ENCODE measurements at places on chromosomes 3 and 15. TPM values are rescaled to one million over a fixed set of nuclear protein-coding genes. Genes with fewer than 3 reads are reported as not detected.
A peak's percentile ranks its signal among the peaks of the same experiment; 100 is the strongest.

DNA sequence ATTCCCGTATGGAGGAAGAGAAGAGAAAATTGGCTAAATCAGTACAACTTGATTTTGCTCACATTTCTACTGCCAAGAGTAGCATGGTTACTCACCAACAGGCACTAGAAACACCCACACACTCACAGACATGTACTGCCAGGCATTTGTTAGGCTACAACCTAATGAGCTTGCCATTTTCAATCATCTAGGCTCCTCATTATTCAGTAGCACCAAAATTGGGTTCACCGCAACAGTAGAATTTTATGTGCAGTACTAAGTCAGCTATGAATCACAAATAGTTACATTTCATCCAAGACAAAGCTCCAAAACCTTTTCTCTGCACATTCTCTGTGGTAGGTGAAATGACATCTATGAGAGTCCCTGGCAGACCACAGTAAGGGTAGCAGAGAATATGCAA, 15.0 kb upstream of the THUMPD3 start:
- H3K27ac ChIP-seq = no peak overlapping the region
- no peak overlapping the region for H3K4me3 ChIP-seq
- DNase-seq = no peak
- no peaks in the 10 kb centered on the region for H3K27me3 ChIP-seq

DNA sequence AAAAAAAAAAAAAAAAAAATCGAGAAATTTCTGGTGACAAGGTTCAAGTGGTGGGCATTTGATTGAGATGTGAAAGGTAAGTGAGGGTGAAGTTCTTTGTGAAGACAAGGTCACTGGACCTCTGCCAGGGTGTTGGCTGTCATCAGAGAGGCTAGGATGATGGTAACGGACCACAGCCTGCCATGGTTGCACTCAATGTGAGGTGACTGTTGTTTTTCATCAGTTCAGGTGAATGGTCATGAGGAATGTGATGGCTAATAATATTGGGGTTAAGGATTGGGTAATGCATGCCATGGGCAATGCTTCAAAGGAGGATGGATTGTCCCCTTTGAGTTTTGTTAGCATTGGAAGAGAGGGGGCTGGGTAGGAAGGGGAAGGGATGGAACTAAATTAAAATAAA, 4.3 kb upstream of the ALPK3 start:
- H3K36me3 ChIP-seq = peaks cover 3% of the 10 kb centered on the region
- no peak overlapping the region for H3K4me3 ChIP-seq
- DNase-seq = no peak
- H3K27me3 ChIP-seq = peaks cover 21% of the 10 kb centered on the region

- no peak overlapping the region for H3K27ac ChIP-seq
- DNase-seq = no peak
- H3K4me1 ChIP-seq = no peaks in the 10 kb centered on the region
- H3K27me3 ChIP-seq = peaks cover 4% of the 10 kb centered on the region
- no peak overlapping the region for H3K4me3 ChIP-seq
- H3K36me3 ChIP-seq = no peaks in the 10 kb centered on the region
These were observed 29.4 kb downstream of the PGPEP1L start for GRCh38 chr15:98978153-98978552.

DNA sequence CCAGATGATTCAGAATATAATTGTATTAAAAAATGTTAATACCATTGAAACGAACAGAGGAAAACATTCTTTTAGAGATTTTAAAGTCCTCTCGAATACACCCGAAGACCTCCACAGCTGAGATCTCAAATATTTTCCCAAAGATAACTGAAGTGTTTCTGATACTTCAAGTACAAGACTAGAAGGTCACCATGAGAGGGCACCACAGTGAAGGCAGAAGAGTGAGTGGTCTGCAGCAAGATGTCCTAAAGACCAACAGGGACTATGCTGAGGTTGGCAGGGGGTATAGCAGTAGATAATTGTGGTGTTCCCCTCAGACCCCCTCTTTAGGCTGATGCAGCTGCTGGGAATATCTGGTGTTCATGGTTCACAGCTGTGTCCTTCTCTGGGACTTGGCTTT, 156.5 kb downstream of the PDCD6IP start:
- peaks cover 20% of the 10 kb centered on the region for H3K27me3 ChIP-seq
- no peak overlapping the region for H3K27ac ChIP-seq
- H3K4me1 ChIP-seq = no peaks in the 10 kb centered on the region
- DNase-seq = no peak

DNA sequence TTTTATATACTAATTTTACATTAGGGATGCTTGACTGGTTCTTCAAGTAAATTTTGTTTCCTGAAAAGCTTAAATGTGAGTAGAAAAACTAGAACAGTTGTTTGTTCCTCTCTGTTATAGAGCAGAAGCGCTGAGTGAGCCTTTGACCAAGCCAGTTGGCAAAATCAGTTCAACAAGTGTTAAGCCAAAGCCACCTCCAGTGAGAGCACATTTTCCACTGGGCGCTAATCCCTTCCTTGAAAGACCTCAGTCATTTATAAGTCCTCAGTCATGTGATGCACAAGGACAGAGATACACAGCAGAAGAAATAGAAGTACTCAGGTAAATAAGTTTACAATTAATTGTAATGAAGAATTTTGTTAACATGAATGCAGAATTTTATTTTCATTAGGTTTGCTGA, 14.6 kb downstream of the CAPN7 start:
- peaks cover 10% of the 10 kb centered on the region for H3K36me3 ChIP-seq
- no peak overlapping the region for H3K4me3 ChIP-seq
- peaks cover 5% of the 10 kb centered on the region for H3K4me1 ChIP-seq
- no peaks in the 10 kb centered on the region for H3K27me3 ChIP-seq
- no peak for DNase-seq

DNA sequence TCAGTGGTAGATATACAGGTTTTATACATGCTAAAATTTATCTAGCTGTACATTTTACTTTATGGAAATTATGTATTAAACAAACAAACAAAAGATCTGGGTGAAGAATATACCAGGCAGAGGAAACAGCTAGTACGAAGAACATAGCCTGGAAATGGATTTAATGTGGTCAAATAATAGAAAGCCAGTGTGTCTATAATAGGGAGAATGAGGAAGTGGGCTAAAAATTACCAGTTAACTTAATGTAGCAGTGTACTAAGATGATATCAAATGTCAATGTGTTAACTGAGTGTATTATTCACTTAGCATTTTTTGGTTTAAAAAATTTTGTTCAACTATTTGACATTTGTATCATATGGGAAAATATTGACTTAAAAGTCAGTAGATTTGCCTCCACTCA, 22.8 kb upstream of the SLC15A2 start:
- no peak overlapping the region for H3K27ac ChIP-seq
- no peak overlapping the region for H3K4me3 ChIP-seq
- no peak for DNase-seq
- H3K4me1 ChIP-seq = no peaks in the 10 kb centered on the region
- H3K36me3 ChIP-seq = peaks cover 6% of the 10 kb centered on the region
- H3K27me3 ChIP-seq = no peaks in the 10 kb centered on the region

DNA sequence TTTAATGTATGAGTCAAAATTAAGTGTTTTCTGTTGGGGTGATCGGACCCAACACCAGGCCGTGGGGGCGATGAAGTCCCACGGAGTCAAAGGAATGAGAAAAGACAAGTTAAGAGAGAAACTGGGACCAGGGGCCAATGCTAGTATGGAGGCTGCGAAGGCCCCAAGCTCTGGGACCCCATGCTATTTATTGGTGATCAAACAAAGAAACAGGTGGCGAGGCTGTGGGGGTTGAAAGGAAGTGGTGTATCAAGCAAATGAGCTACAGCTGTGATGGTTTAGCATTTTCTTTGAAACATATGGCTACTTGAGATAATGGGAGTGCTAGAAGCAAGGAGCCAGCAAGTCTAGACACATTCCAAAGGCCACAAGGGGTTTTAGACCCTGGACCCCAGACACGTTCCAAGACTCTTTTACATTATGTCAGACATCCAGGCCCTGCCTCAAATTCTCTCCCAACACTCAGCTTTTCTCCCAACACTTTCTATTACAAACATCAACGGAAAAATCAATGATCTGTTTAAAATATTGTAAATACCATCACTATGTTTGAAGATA, 56.0 kb upstream of the SNRPN start:
- no peak overlapping the region for H3K4me3 ChIP-seq
- H3K36me3 ChIP-seq = no peaks in the 10 kb centered on the region
- H3K4me1 ChIP-seq = no peaks in the 10 kb centered on the region
- H3K27ac ChIP-seq = no peak overlapping the region
- no peaks in the 10 kb centered on the region for H3K27me3 ChIP-seq

GRCh38 chr3:53812434-53812833, 33.8 kb downstream of the CHDH start:
- no peaks in the 10 kb centered on the region for H3K36me3 ChIP-seq
- no peak for DNase-seq
- H3K27ac ChIP-seq = no peak overlapping the region
- no peaks in the 10 kb centered on the region for H3K4me1 ChIP-seq
- H3K27me3 ChIP-seq = peaks cover 12% of the 10 kb centered on the region

DNA sequence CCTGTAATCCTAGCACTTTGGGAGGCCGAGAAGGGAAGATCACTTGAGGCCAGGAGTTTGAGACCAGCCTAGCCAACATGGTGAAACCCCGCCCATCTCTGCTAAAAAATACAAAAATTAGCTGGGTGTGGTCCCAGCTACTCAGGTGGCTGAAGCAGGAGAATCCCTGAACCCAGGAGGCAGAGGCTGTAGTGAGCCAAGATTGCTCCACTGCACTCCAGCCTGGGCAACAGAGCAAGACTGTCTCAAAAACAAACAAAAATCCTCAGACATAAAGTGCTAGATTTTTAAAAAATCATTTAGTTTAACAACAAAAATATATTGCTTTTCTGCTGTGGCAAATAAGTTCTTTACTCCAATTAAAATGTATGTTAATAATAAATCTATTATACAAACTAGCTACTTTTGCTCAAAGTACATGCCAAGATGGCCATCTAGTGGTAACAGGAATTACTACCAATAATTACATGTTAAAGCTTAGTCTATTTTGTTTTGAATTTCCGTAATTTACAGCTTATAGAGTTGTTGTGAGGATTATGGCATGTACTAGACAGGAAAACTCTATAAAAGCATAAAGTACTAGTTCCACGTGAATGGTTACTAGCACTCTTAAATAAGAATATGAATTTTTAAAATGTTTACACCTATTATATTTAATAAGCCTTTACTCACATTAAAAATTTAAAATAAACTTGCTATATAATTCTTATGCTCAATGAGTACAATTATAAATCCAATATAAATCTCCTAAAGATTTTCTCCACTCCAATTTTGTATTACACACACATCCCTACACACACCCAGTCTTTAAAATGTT, 39.0 kb downstream of the GABPB1 start:
- no peak for DNase-seq
- H3K4me3 ChIP-seq = no peak overlapping the region

DNA sequence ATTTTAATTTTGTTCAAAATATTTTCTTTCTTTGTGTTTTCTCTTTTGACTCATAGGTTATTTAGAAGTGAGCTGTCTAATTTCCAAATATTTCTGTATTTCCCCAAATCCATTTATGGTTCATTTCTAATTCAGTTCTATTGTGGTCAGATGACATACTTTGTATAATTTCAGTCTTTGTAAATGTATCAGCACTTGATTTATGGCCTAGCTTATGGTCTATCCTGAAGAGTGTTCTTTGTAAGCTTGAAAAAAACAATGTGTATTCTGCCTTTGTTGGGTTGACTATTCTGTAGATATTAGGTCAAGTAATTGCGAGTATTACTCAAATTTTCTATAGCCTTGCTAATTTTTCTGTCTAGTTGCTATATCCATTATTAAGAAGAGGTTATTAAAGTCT, 311.2 kb downstream of the OCA2 start:
- no peak overlapping the region for H3K4me3 ChIP-seq
- no peaks in the 10 kb centered on the region for H3K4me1 ChIP-seq
- H3K27ac ChIP-seq = no peak overlapping the region
- no peaks in the 10 kb centered on the region for H3K27me3 ChIP-seq
- no peaks in the 10 kb centered on the region for H3K36me3 ChIP-seq

DNA sequence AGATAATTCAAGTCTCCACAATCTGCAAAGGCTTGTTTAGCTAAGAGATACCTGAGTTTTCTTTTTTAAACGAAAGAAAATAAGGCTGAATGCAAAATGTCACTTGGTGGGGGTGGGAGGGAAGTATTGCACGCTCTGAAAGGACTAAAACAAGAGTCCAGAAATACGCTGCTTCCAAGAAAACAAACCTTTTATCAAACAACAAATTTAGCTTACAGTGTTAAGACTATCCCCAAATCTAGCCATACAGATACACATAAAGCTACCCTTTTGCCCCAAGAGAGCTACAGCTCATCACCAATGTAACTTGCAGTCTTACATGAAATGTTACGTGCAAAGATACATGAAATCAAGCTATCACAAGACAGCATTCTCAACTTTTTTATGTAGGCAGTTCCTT, 522.5 kb downstream of the FOXP1 start:
- peaks cover 47% of the 10 kb centered on the region for H3K4me1 ChIP-seq
- H3K27me3 ChIP-seq = no peaks in the 10 kb centered on the region
- no peak for DNase-seq
- peak overlapping the region; percentile 80 for H3K4me3 ChIP-seq

DNA sequence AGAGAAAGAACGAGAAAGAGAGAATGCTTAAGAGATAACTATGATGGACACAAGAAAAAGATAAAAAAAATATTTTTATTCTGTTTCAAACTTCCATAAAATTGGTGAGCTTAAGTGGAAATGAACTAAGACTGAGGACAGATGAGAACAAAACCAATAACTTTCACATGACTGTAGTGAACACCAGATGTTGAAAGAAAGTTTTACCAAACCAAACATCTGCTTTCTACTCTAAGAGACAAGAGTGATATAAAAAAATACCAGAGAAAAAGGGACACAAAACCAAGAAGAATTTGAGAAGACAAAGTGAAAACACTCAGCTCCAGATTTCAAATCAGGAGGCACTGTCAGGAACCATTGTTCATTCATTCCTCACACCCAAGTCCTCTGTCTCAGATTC, 147.9 kb downstream of the IMPG2 start:
- H3K4me1 ChIP-seq = no peaks in the 10 kb centered on the region
- H3K36me3 ChIP-seq = no peaks in the 10 kb centered on the region
- peaks cover 11% of the 10 kb centered on the region for H3K27me3 ChIP-seq
- no peak overlapping the region for H3K27ac ChIP-seq

DNA sequence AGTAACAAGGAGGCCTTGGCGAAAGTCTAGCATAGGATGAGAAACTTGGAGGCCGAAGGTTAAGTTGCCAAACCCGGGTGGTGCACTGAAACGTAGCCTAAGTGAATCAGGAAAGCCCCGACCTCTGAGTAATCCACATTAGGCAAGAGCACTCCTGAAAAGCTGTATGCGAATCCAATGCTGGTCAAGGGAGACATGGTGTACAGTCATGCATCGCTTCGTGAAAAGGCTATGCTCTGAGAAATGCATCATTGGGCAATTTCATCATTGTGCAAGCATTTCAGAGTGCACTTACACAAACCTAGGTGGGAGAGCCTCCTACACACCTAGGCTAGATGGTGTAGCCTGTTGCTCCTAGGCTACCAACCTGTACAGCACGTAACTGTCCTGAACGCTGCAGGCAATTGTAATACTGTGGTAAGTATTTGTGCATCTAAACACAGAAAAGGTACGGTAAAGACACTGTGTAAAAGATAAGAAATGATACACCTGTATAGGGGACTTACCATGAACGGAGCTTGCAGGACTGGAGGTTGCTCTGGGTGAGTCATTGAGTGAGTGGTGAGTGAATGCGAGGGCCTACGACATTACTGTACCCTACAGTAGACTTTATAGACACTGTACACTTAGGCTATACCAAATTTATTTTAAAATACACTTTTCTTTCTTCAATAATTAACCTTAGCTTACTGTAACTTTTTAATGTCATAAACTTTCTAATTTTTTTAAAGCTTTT, 222.5 kb downstream of the SHQ1 start:
- no peak overlapping the region for H3K4me3 ChIP-seq
- no peaks in the 10 kb centered on the region for H3K27me3 ChIP-seq
- DNase-seq = no peak

TXNRD3 gene
- total RNA-seq = 0.50 TPM

PLSCR5 gene
- total RNA-seq = not detected

SPATA12 gene
- not detected for total RNA-seq

NCBP2 gene
- 51.7 TPM for total RNA-seq

PRKCD gene
- total RNA-seq = 35.0 TPM

HCN4 gene
- total RNA-seq = not detected

STRC gene
- 1.8 TPM for total RNA-seq

All from T-helper 17 cell (primary cell).